ENCODE measurements at places on chromosomes 6 and 20.

DNA sequence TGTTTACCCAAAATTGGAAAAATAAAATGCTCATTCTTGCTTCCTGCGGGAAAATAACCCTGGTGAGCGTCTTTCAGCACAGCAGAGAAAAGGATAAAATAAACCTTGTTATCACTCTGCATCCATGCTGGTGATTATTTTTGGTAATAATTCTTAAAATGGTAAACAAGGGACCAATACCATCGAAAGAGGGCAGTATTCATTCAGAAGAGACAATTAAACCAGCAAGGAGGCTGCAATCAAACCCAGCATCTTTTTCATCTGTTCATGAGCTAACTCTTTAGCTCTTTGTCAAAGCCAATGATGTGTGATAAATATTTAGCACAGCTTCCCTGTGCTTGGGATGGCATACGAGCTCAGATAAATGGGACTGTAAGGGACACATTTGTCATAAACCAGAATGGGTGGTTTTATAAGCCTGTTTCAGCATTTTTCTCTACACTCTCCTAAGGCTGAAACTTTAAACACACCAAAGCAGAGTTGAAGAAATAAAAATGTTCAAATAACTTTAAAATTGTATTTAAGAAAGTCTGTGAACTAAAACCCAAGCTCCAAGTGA is 34.4 kb downstream of the CDH26 start:
- DNase-seq: no peak

- no peak for DNase-seq
These were observed 270.1 kb downstream of the ARID1B start for GRCh38 chr6:157047328-157047727.

- no peak for DNase-seq
These were observed 50.7 kb upstream of the CD83 start for GRCh38 chr6:14066782-14067406.

DNA sequence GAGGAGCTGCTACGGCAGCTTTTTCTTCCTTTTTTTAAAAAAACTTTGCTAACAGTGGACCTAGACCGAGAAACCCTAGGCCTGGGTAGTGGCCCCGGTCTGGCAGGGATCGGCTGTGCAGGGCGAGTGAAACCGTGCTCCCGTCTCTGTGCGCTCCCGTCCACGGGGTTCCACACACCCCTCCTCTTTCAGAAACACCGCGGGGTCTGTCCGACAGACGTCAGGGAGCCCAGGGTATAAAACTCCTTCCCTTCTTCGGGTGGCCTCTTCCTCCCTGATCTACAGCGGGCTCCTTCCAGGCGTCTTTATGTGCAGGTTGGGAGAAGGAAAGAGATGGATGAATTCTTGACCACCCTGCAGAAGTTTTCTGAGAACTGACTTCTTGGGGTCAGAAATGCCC is 27.1 kb upstream of the SMOC2 start:
- DNase-seq: no peak

- no peak for DNase-seq
These were observed 83.8 kb downstream of the UST start for GRCh38 chr6:148830614-148831013.

GRCh38 chr6:139277161-139277560 is 14.6 kb downstream of the TXLNB start:
- DNase-seq: no peak

DNA sequence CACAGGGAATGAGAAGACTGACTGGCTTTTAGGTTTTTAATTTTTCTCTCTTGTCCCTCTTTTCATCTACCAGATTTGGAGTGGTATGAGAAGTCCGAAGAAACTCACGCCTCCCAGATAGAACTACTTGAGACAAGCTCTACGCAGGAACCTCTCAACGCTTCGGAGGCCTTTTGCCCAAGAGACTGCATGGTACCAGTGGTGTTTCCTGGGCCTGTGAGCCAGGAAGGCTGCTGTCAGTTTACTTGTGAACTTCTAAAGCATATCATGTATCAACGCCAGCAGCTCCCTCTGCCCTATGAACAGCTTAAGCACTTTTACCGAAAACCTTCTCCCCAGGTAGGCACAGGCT is 644 bp downstream of the MAD2L1BP start:
- no peak for DNase-seq

- DNase-seq: no peak
These were observed 4.3 kb downstream of the CALHM4 start for GRCh38 chr6:116557893-116558292.

DNA sequence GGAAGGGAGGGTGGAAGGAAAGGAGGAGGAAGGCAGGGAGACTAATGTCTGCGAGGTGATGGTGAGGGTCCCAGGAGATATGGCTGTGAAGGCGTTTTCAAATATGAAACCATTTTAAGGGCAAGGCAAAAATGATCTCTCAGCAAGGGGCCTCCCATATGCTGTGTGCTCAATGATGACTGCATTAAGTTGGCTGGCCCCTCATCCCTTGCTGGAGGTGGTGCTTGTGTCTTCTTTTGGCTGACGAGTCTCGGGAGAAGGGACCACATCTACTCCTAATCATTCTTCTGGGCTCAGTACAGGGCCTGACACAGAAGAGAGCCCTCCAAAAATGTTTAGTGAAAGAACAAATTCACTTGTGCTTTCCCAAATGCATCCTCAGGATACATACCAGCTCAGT is 23.0 kb upstream of the MRPS18A start:
- no peak for DNase-seq

- DNase-seq: peak; percentile 97
These were observed 1.0 kb upstream of the DDAH2 start for GRCh38 chr6:31729979-31730630.

- no peak for DNase-seq
These were observed 15.4 kb upstream of the STMND1 start for GRCh38 chr6:17086469-17086868.

GRCh38 chr6:170043881-170044790 is 246.7 kb downstream of the DLL1 start:
- no peak for DNase-seq

DNA sequence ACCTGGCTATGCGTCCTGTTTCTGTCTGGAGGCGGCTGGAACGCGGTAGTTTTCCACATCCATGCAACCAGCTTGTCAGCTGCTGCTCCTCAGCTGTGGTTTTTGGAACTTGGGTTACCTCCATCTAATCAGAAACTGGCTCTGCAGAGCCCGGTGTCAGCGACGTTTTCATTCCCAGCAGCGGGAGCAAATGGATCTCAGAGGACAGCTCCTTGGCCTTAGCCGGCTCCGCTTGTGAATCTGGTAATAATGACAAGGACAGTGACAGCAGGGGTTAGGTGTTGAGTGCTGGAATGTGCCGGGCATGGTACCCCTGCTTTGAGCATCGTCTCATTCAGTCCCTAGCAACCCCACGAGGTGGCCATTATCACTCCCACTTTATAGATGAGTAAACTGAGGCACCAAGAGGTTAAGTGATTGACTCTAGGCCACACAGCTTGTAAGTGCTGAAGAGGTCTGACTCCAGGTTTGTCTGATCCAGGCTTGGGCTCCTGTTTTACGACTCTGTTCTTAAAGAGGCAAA is 1.3 kb downstream of the SLCO4A1 start:
- no peak for DNase-seq

DNA sequence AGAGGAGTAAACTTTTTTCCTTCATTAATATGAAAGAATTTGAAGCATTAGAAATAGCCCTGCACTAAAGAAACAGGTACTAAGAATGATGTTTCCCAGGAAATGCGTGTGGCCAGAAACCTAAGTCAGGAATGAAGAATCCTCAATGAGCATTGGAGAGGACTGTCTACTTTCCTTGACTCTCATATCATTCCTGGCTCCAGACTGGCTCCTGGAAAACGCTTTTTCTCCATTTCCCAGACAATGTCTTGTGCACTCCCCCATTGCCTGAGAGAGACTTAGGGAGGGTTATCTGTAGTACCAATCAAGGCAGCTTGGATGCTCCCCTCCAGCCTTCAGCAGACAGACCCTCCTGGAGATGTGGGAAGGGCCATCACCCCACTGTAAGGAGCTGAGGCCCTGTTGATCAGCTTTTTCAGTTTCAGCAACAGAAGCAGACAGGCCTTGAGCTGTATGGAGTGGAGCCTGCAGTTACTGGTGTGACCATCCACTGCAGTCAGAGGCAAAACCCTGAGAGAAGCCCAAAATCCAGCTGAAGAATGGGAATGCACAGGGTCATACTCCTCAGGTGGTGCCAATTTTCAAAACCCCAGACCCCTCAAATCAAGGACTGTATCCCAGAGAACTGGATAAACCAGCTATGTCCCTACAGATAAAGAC is 127.3 kb upstream of the NT5E start:
- DNase-seq: no peak

GRCh38 chr6:42332916-42333315 is 115.3 kb upstream of the MRPS10 start:
- DNase-seq: no peak

DNA sequence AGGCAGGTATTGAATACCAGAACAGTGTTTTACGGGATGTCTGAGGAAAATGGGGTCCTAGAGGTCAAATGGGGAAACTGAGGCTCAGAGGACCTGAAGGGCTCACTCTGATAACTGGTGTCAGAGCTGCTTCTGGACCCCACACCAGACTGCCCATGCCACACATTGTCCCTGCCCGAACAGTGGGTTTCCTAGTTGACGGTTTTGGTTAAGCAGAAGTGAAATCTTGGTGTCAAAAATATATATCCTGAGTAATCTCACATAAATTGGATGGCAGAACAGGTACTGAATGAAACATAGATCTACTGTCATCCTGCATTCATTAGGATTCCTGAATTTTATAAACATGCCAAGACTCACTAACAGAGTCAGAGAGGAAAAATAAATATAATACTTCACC is 16.3 kb downstream of the NOX3 start:
- no peak for DNase-seq

- no peak for DNase-seq
These were observed 76.3 kb upstream of the TGM3 start for GRCh38 chr20:2219481-2220006.

- DNase-seq: peak; percentile 75
These were observed 93.6 kb downstream of the TMEM242 start for GRCh38 chr6:157229713-157230112.

- no peak for DNase-seq
These were observed 299.5 kb downstream of the PAX1 start for GRCh38 chr20:22004946-22005345.

- DNase-seq: no peak
These were observed 355.1 kb upstream of the ADGRB3 start for GRCh38 chr6:68279793-68280557.

DNA sequence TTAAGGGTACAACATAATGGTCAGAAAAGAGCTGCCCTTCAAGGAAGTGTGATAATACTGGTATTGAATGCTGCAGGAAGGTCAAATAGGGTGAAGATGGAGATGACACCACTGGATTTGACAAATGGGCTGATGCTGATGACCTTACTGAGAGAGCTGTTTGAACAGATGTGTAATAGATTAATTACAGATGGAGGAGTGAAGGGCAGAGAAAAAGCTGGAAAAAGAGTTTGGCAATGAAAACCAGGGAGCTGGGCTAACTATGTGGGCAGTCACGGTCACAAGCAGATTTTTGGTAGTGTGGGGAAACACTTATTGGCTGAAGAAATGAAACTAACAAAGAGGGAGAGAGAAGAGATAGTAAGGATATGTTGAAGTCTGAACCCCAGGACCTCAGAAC is 83.6 kb upstream of the ENPP5 start:
- DNase-seq: no peak

DNA sequence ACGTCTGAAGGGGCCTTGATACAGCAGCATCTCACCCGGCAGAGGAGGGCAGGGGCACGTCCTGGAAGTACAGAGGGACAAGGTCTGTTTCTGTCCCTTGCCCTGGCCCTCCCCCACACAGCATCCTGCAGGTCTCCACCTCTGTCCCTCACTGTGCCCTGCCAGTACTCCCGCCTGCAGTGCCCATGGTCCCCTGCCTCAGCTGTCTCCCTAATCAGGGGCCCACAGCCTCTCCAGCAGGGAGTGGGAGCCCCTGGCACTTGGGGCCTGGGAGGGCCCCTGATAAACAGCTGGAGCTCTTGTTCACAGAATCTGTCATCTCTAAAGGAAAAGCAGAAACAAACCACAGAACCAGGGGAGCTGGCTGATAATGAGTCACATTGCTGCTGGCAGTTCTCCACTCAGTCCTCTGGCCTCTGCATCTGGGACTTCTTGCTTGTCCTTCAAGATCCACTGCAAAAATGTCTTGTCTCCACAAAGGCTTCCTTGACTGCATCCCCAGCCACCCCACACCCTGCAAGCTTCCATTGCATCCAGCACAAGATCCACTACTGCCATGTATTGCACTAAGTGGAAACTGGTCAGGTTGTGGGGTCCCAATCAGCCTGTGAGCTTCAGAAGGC is 33.2 kb upstream of the TAF8 start:
- DNase-seq: no peak

DNA sequence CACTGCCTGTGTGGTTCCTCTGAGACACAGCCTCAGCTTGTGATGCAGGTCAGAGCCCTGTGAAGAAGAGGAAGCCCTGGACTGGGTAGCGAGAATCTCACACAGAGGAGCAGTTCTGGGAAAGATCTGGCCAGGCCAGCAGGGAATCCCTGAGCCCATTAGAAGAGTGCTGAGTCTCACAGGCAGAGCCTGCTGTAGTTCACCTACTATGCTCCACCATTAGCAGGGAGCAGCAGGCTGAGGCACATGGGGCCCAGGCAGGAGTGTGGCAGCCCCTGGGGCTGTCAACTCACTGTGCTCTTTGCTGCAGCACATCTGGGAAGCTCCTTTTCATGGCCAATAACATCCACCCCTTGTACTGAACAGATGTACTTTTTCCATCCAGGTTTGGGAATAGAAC is 146.8 kb upstream of the B3GAT2 start:
- no peak for DNase-seq

DNA sequence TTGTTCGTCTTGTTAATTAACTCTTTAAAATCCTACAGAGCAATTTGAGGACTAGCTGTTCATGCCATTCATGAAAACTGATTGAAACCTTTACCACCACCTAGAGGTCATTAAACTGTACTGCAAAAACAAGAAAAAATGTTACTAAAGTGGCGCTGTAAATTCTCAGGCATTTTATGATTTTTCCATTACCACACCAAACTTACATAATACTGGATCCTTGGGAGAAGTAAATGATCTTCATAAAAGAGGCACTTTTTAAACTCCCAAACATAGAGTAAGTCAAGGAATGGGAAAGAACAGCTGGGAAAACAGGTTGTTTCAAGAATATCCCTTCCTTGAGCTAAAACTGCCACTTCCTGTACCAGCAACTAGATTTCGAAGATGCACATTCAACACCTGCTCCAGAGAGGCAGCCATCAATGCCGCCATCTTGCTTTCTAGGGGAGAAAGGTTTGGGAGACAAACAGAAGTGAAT is 54.3 kb downstream of the MYLIP start:
- DNase-seq: no peak

GRCh38 chr6:168288781-168289570 is 30.6 kb downstream of the DACT2 start:
- peak; percentile 43 for DNase-seq

DNA sequence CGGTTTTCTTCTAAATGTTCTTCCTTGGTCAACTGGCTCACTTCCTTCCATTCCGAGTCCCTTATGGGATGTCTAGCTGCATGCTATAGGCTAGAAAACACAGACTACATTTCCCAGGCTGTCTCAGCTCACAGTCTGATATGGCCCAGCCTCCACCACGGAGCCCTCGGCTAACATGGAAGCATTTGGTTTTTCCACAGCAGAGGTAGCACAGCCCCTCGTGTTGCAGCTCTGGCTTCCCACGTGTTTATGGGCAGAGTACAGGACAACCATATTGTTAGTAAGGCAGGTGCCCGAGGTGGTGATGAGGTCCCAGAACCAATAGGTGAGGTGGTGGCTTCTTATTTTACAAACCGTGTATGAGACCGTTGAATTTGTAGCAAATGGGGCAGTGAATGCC is 8.7 kb downstream of the GPLD1 start:
- DNase-seq: no peak

GRCh38 chr6:101779051-101779844 is 385.7 kb downstream of the GRIK2 start:
- no peak for DNase-seq

- DNase-seq: no peak
These were observed 138.8 kb downstream of the TFAP2A start for GRCh38 chr6:10276106-10276505.

Measured in mesenteric fat pad (tissue), 1 donor.